WTC11 (cell line): ENCODE measurements at places on chromosomes 7 and 10. TPM values are rescaled to one million over a fixed set of nuclear protein-coding genes. Genes with fewer than 3 reads are reported as not detected.

The ASB10 gene
- total RNA-seq, result not detected in 3 replicates

GRCh38 chr7:5200561-5201235 is 10.7 kb downstream of the WIPI2 start:
- H3K4me3 ChIP-seq, result no peak overlapping the region
- peaks cover 18% of the 10 kb centered on the region for H3K36me3 ChIP-seq
- DNase-seq, result no peak

DNA sequence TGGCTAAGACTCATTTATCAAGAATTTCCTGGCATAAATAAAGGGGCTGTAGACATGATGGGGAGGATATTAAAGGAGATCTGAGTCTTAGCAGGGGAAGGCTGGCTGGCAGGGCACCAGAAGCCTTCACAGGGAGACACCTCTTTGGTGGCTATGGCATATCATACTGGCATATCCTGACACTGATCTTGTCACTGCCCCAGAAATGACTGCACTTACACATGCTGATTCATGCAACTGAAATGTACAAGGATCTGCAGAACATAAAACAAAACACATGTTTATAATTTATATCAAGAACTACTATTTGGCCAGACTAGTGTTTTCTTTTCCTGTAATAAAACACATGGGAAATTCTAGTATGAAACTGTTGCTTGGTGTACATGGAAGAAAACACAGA is 5.5 kb upstream of the LIPN start:
- no peaks in the 10 kb centered on the region for H3K36me3 ChIP-seq
- H3K4me1 ChIP-seq, result peaks cover 9% of the 10 kb centered on the region
- H3K4me3 ChIP-seq, result no peak overlapping the region

GRCh38 chr10:89278900-89279392 is 22.9 kb upstream of the IFIT2 start:
- no peaks in the 10 kb centered on the region for H3K36me3 ChIP-seq
- no peak overlapping the region for H3K4me3 ChIP-seq
- H3K27ac ChIP-seq, result no peak overlapping the region
- H3K27me3 ChIP-seq, result no peaks in the 10 kb centered on the region
- DNase-seq, result no peak
- peaks cover 11% of the 10 kb centered on the region for H3K4me1 ChIP-seq

DNA sequence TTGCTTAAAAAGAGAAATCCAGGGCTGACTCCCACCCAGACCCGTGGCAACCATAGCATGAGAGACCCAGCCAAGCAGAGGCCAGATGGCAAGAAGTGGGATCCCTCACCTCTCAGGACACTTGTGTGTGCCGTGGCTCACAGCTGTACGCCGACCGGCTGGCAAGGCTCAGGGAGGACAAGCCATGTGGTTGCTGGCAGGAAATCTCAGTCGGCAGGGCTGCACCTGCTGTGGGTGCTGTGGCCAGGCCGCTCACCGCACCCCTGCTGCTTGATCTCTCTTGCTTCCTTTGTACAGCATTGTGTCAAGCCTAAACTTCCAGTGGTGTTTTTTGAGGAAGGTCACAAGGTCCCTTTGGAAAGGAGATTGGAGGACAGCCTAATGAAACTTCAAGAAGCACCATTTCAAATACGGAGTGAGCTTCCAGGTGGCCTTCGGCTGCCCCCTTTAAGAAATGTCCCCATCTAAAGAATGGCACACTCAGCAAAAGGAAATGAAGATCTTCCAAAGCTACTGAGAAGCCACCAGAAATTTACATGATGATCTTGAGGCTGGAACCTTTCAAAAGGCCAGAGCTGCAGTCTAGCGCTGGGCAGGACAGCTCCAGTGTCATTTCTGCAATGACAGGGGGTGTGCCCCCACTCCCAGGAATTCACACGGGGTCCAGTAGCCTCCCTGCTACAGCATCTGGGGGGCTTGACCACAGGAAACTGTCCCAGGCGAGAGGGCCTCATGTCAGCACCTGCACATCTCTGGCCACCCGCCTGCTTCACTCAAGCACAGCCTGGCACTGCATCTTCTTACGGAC is 409.0 kb upstream of the MGMT start:
- no peak for DNase-seq
- peaks cover 18% of the 10 kb centered on the region for H3K4me1 ChIP-seq
- no peak overlapping the region for H3K4me3 ChIP-seq
- H3K27ac ChIP-seq, result no peak overlapping the region
- H3K27me3 ChIP-seq, result no peaks in the 10 kb centered on the region
- H3K36me3 ChIP-seq, result no peaks in the 10 kb centered on the region

DNA sequence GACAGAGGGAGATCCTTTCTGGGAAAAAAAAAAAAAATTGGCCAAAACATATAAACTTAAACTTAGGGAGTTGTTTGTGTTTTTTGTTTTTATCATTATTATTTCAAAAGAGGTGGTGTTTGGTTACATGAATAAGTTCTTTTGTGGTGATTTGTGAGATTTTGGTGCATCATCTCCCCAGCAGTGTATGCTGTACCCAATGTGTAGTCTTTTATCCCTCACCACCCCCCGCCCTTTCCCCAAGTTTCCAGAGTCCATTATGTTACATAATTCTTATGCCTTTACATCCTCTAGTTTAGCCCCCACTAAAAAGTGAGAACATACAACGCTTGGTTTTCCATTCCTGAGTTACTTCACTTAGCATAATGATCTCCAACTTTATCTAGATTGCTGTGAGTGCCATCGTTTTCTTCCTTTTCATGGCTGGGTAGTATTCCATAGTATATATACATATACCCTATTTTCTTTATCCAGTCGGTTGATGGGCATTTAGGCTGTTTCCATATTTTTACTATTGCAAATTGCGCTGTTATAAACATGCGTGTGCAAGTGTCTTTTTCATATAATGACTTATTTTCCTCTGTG is 148.1 kb upstream of the ZNF92 start:
- no peaks in the 10 kb centered on the region for H3K27me3 ChIP-seq
- H3K27ac ChIP-seq, result no peak overlapping the region
- H3K4me3 ChIP-seq, result no peak overlapping the region
- no peaks in the 10 kb centered on the region for H3K36me3 ChIP-seq
- 0 out of 2 replicates have a peak, but pooled peaks cover under 1% of the 10 kb centered on the region for H3K4me1 ChIP-seq
- no peak for DNase-seq

- no peak overlapping the region for H3K4me3 ChIP-seq
- no peak overlapping the region for H3K27ac ChIP-seq
- H3K36me3 ChIP-seq, result no peaks in the 10 kb centered on the region
- peaks cover 10% of the 10 kb centered on the region for H3K4me1 ChIP-seq
- no peak for DNase-seq
Observed at GRCh38 chr7:80309377-80309776, 174.7 kb downstream of the GNAI1 start.

The MBL2 gene
- total RNA-seq, result not detected in 3 replicates

The COL17A1 gene
- 0.60 to 1.5 TPM (median 1.1 TPM) in 3 replicates for total RNA-seq

GRCh38 chr10:114437473-114438292 is 33.4 kb upstream of the AFAP1L2 start:
- no peaks in the 10 kb centered on the region; the same call in 1 of the 2 replicates for H3K4me1 ChIP-seq
- no peak overlapping the region for H3K4me3 ChIP-seq
- H3K36me3 ChIP-seq, result peaks cover 31% of the 10 kb centered on the region
- H3K27me3 ChIP-seq, result no peaks in the 10 kb centered on the region

- H3K4me1 ChIP-seq, result peaks cover 17% of the 10 kb centered on the region
- H3K36me3 ChIP-seq, result peaks cover 6% of the 10 kb centered on the region; the same call in 1 of the 2 replicates
- DNase-seq, result no peak
Observed at GRCh38 chr7:141142058-141142457, 68.2 kb downstream of the TMEM178B start.

The STN1 gene
- total RNA-seq, result 13.9 to 18.7 TPM (median 15.0 TPM) in 3 replicates

DNA sequence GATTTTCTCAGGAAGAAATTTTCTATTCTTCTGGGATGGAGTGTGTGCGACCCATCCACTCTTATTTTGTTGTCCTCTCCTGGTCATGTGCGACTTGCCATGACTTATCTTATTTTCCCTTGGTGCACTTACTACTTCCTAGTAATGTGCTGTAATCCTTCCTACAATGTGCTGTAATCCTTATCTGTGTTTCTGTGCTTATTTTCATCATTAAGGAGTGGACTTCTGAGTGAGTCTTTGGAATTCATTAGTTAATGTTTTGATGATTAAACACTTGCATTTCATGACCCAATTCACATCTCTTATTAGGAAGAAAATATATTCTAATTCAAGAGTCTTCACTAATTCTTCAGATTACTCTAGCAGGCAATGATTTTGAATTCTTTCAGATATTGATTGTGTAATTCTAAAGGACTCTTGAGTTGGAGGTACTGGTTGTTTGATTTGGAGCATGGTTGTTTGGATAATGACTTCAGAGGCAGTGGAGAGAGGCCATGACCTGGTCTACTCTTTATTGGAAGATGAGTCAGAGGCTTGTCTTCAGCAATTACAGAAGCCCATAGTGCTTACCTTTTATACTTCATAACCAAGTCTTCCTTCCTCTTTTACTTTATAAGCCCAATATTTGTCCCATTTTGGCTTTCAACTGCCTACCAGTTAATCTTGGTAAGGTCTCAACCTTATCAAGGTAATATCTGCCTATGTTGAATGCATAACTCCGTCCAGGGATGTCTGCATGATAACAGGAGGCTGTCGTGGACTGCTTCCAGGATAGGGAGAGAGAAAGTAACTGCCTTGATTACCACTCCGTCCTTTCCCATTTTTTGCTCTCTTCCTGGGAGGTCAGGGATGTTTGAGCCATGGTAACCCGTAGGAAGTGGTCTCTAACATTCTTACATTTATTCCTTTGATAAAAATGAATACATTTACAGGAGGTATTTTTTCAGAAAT is 278.3 kb upstream of the SP8 start:
- peaks cover 6% of the 10 kb centered on the region for H3K4me1 ChIP-seq
- no peak overlapping the region for H3K4me3 ChIP-seq
- no peaks in the 10 kb centered on the region for H3K27me3 ChIP-seq
- no peaks in the 10 kb centered on the region for H3K36me3 ChIP-seq

The ADCY1 gene
- 25.6 to 29.0 TPM (median 26.4 TPM) in 3 replicates for total RNA-seq

GRCh38 chr7:135102372-135102771 is 45.5 kb upstream of the TMEM140 start:
- H3K36me3 ChIP-seq, result no peaks in the 10 kb centered on the region
- no peaks in the 10 kb centered on the region for H3K27me3 ChIP-seq
- peaks cover 4% of the 10 kb centered on the region; the same call in 1 of the 2 replicates for H3K4me1 ChIP-seq
- no peak overlapping the region for H3K27ac ChIP-seq

DNA sequence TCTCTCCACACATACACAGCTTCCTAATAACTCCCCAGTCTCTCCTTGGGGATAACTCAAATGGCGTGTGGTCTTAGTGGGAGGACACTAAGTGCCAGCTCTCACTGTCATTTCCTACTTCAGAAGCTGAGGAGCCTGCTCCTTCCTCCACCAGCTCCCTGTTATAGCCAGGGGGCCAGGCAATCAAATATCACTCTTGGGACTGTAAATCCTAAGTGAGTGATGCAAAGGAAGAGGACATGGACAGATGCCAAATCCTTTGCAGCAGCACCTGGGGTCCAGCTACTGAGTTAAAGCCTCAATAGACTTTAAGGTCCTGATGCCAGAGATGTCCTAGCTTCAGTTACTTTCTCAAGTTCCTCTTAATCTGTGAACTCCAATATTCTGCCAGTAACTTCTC is 34.1 kb downstream of the SEM1 start:
- no peak for DNase-seq

DNA sequence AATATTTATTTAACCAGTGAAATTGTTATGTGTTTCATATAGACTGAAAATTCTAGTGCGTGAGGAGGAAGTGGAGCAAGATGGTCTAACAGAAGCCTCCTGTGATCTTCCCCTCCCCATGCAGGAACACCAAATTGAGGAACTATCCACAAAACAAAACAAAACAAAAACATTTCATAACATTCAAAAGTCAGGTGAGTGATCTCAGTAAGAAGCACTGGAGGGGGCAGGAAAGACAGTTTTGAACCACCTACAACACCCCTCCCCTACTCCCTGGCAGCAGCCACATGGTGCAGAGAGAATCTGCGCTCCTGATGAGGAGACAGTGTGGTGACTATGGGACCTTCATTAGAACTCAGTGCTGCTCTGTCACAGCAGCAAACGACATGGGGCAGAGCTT is 221.9 kb upstream of the SEMA3C start:
- no peak overlapping the region for H3K27ac ChIP-seq
- no peaks in the 10 kb centered on the region for H3K36me3 ChIP-seq
- no peaks in the 10 kb centered on the region; the same call in 1 of the 2 replicates for H3K27me3 ChIP-seq
- H3K4me1 ChIP-seq, result no peaks in the 10 kb centered on the region

DNA sequence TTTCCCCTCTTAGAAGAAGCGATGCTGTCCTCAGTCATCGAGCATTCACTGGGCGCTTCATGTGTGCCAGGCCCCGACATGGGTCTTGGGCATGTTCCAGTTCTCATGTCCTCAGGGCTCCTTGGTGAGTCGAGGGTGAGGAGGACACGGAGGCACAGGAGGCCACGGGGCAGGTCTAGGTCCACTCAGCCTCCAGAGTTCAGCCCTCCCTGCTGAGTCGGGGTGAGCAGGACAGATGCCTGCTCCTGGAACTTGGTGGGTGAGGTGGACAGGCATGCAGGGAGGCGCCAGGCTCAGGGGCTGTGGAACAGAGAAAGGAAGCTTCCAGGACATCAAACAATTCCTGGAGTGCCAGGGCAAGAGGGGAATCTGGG is 87.4 kb downstream of the BMS1 start:
- peaks cover 9% of the 10 kb centered on the region for H3K4me1 ChIP-seq
- peaks cover 13% of the 10 kb centered on the region for H3K27me3 ChIP-seq
- no peaks in the 10 kb centered on the region for H3K36me3 ChIP-seq
- no peak overlapping the region for H3K4me3 ChIP-seq

DNA sequence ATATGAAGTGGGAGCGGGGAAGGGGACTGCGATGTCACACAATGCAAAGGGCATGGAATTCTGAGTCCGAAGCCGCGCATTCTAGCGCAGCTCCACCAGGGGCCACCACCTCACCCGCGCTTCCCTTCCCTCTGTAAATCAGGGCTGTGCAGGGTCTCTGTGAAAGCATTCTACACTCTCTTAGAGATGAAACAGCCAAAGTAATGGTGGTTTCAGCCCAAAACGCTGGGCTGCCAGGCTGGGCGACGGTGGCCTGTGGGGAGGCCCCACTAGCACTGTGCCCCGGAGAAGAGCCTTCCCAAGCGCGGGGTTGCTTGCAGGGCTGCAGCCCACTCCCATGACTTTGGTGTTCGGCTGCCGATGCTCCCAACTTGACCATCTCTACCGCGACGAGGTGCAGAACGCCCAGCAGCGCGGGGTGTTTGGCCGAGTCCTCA is 11.4 kb downstream of the ATG9B start:
- no peak overlapping the region for H3K27ac ChIP-seq
- DNase-seq, result peak; percentile 68
- H3K4me1 ChIP-seq, result peaks cover 45% of the 10 kb centered on the region
- no peaks in the 10 kb centered on the region for H3K36me3 ChIP-seq
- H3K27me3 ChIP-seq, result peaks cover 51% of the 10 kb centered on the region

The OPN1SW gene
- not detected in 3 replicates for total RNA-seq

DNA sequence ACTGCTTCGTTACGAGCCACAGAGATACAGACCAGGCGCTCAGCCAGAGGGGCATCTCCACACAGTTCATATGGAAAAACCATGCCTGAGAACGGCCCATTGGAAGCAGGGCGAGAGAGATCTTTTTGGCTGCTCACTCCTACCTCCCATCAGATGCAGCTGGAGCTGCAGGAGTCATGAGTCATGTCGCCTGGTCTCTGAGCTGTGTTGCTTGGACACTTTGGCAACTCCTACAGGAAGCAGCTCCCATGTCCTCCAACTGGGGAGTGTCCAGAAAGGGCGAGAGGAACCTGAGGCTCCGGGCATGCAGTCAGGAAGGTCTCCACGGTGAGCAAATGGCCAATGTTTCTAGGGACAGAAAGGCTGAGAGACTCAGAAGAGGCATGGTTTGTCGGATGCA is 24.9 kb downstream of the INSIG1 start:
- no peaks in the 10 kb centered on the region; the same call in 1 of the 2 replicates for H3K27me3 ChIP-seq
- H3K36me3 ChIP-seq, result no peaks in the 10 kb centered on the region
- H3K4me3 ChIP-seq, result no peak overlapping the region

GRCh38 chr7:140702774-140703173 is 6.3 kb downstream of the NDUFB2 start:
- peaks cover 33% of the 10 kb centered on the region for H3K36me3 ChIP-seq
- H3K4me1 ChIP-seq, result peaks cover 7% of the 10 kb centered on the region
- no peak for DNase-seq
- H3K27ac ChIP-seq, result no peak overlapping the region
- H3K27me3 ChIP-seq, result no peaks in the 10 kb centered on the region
